Lower leg skin (tissue), 4 donors: ENCODE measurements at places on chromosomes 6 and 20. TPM values are rescaled to one million over a fixed set of nuclear protein-coding genes. Genes with fewer than 3 reads are reported as not detected.

DNA sequence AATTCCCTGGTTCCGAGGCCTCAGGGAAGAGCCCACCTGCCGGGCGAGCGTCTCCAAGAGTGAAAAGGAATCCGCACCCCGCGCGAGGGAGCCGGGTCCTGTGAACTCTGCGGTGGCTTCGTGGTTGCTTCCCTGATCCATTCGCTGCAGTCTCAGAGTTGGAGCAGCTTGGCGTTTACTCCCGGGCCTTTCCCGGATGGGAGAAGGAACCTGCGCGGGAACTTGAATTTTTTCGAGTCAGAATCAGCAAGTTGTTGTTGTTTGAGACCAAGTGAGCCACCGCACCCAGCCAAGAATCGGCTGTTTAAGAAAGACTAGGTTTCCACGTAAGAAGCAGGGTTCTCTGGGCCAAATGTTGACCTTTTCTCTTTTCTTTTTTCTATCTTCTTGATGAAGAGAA, 12.9 kb downstream of the PRSS16 start:
- DNase-seq, result no peak

GRCh38 chr6:103255132-103255531, 1604.6 kb downstream of the HACE1 start:
- DNase-seq, result no peak

DNA sequence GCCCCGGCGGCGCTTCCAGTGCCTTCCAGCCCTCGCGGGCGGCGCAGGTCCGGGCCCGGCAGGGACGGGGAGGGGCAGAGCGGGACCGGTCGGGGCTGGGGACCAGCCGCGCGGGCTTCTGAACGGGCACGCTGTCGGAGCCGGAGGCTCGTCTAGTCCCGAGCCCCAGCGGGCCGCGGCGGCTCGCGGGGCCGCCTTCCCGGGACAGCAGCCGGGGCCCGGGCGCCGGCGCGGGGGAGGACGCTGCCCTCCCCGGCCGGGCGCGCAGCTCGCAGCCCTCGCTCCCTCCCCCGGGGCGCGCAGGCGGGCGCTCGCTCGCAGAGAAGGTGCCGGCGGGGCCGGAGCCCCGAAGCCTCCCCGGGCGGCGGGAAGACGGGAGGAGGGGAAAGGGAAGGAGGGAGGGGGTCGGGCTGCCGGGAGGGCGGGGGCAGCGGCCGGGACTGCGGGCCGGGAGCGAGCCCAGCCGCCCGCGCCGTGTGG, 696 bp upstream of the SIRPA start:
- no peak for DNase-seq

GRCh38 chr6:45698046-45698445, 317.6 kb downstream of the CLIC5 start:
- DNase-seq, result no peak

- DNase-seq, result no peak
These were observed 243.5 kb downstream of the CBLN4 start for GRCh38 chr20:55761797-55762196.

Gene MATN4
- total RNA-seq, result 4.5 TPM

Gene IER3
- 20.9 TPM for total RNA-seq
